ENCODE measurements at places on chromosomes 2 and 18.

- DNase-seq: no peak
Observed at GRCh38 chr2:102331311-102331980, 20.1 kb downstream of the IL1RL1 start.

DNA sequence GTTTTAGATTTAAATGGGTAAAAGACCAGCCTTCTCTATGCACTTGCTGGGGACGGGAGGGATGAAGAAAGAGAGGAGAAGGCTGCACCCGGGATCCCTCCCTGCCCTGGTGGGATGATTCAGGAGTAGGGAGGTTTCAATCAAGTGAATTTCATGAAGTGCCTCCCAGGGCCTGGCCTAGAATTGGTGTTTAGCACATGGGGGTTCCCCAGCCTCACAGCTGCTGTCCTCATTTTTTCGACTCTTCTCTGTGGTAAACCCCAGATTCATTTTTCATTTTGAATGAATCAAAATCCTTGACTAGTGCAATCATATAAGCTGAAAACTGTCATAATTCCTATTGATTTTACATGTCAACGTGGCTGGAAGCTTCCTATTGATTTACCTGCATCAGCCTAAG is 81.1 kb downstream of the LPIN1 start:
- no peak for DNase-seq

DNA sequence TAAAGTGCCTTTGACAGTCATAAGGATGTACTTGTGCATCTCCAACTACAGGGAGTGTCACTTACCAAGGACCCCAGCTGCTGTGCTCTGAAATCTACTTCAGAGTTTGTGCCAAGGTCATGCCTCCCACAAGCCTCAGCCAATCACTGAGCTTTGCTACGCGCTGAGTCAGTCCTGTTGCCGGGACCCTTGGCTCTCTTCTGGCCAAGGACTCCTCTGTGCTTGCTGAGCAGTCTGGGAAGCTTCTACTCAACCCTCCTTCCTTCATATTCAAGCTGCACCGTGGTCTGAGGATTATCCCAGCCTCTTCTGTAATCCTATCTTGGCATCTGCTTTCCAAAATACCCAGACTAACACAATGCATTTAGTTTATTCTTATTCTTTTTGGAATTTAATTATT is 398.9 kb upstream of the FANCL start:
- no peak for DNase-seq

DNA sequence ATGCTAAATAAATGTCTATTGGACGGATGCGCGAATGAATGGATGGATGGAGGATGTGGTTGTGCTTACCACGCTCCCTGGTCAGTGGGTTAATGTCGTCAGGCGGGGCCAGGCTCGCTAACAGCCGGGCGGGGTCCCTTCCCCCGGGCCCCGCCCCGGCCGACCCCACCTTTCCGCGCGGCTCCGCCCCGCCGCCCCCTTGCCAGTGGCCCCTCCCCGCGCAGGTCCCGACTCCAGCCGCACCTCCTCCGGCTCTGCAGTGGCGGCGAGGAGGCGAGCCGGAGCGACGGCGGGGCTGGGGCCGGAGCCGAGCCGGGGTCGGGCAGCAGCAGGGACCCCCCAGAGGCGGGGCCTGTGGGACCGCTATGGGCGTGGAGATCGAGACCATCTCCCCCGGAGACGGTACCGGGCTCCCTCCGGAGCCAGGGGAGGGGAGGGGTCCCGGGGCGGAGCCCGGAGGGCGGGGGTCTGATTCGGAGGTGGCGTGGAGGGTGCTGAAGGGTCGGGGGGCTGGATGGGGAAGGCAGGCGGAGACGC is at the start of gene FKBP1B:
Gene FKBP1B, plus strand, starts transcription at position 257 of the 537 bp plus-strand sequence. Its CDS starts 109 bp downstream, at position 366.
- peak; percentile 72 for DNase-seq
